ENCODE measurements at places on chromosomes 2 and 18. TPM values are rescaled to one million over a fixed set of nuclear protein-coding genes. Genes with fewer than 3 reads are reported as not detected.

DNA sequence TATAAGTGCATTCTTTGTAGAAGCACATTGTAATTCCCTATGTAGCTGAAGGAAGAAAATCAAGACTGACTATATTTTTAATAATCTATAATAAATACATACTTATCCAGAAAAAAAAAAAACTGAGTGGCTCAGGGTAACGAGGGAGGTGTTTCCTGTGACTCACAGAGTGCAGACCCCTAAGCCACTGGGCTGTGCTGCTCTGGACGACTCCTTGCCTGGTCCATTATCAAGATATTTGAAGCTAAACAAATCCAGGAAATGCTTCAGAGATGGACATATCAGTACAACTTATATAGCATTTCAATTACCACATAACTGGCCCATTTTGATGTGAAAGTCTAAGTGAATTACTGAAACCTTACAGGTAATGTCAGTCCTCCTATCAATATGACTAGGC, 80.6 kb downstream of the PIGN start:
- DNase-seq = no peak

- no peak for DNase-seq
These were observed 891.6 kb upstream of the ZEB2 start for GRCh38 chr2:145411493-145411892.

DNA sequence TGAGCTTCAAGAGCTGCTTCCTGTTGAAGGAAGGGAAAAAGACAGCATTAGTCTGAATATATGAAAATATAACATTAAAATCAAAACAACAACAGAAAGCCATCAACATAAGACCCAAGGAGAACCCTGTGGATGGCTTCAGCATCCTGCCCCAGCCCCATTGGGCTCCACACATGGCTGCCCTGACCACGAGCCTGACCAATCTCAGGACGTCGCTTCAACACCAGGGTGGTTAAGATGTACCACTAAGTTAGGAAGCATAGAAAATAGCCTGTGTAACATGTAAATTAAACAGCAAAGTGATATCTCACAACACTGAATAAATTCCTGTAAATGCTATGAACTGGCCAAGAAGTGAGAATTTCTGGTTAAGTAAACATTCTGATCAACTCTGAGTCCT, 77.2 kb upstream of the CD226 start:
- no peak for DNase-seq

DNA sequence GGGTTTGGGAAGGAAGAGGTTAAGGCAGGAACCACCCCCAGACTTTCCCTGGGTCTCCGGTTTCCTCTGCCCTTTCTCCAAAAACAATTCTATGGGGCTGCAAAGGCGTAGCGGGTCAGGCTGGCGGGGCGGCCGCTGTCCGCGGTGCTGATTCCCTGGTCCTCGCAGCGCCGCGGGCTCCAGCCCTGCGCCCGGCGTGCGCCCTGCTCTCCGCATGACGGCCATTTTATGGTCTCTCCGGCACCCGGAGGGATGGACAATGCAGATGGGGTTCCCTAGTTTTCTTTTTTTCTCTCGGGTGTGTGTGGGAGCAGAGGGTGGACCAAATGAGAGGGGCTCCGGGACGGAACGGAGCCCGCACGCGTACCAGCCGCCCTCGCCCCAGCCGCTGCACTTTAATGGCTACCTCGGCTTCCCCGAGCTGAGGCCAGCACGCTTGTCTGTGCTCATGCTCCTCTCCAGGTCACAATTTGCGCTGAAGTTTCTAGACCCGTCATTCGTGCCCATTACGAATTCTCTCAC, 1.6 kb downstream of the ST8SIA3 start:
- DNase-seq = no peak

DNA sequence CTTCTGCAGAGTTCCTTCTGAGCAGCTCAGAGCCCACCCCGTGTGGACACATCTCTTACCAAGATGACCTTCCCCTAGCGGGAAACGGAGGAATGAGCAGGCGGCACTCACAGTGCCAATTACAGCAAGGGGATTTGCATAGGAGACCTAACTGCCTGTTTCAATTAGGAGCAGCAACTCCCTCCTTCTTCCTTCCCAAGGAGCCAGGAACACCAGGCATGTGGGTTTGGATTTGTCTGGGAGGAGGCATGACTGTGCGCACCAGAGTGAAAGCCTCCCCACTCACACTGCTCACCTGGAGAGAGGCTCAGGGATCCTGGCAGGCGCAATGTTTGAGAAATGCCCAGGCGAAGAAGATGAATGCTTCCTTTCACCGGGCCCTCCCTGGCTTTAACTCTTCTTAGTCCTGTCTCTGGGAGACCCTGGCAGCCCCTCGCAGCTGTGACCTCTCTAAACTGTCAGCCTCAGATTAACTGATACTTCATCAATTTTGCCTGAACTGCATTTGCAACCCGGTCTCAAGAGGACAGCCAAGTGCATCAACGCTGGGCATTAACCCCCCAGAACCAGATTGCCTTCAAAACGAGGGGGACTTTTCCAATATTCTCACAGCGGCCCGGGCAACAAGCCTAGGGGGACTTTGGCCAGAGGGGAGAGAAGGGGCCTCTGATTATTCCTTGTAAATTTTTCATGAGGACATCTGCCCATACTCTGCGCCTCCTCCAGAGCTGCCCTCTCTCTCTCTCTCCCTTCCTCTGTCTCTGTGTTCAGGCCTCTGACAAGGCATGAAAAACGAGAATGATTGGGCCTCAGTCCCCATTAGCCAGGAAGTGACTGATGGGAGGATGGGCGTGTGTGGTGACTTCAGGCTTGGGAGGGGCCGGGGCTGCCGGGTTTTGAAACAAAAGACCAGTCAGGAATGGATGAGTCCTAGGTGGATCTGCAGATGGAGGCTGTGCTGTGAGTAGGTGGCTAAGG, 93.8 kb downstream of the CMPK2 start:
- DNase-seq = no peak

- DNase-seq = no peak
These were observed 972 bp downstream of the IL1R1 start for GRCh38 chr2:102143450-102143985.

DNA sequence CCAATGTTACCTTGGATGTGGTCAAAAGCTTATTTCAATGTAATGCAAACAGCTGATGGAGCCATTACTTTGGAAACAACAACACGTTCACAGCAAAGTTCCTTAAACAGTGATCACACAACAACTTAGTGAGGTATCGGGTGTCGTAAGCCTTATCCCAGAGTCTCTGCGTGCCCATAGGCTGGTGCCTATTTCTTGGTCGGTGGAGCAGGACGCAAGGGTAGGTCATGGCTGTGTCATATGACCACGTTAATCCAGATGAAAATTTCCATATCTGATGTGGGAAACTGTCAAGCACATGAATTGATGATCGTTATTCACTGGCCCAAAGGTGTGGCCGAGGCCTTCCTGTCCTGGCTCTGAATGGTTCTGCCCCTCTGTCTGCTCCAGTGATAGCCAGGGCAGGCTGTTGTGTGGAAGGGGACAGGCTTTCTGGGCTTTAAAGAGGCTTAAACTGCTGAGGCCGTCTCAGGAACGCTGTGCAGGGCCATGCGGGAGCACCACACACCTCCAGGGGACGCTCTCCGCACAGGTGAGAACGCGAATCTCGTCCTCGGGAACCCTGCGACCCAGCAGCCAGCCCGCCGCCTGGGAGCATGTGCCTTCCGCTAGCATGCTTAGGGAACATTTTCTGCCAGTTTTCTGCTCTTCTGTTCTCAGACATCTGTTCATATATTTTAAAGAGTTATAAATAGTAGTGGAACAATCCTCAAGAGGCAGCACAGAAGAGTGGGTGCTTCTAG, 90.6 kb downstream of the KCTD1 start:
- DNase-seq = no peak

DNA sequence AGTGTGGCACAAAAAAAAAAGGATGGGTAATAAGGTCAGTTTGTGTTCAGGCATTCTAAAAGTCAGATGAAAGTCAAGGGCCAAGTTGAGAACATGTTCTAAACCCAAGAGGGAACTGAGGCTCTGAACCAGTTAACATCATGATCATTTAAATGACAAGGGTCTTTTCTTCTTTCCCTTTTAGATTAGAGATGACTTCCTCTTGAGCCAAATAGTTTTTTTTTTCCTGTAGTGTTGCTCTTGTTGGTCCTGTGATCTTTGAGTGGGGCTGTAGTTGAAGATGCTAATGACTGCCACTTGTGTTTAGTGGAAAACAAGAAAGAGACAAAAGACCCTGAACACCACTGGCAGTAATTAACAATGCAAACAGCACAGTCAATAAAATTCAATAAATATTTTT, 482.7 kb upstream of the SYT4 start:
- DNase-seq = no peak

- DNase-seq = no peak
These were observed 29.4 kb downstream of the AOX1 start for GRCh38 chr2:200615247-200615646.

DNA sequence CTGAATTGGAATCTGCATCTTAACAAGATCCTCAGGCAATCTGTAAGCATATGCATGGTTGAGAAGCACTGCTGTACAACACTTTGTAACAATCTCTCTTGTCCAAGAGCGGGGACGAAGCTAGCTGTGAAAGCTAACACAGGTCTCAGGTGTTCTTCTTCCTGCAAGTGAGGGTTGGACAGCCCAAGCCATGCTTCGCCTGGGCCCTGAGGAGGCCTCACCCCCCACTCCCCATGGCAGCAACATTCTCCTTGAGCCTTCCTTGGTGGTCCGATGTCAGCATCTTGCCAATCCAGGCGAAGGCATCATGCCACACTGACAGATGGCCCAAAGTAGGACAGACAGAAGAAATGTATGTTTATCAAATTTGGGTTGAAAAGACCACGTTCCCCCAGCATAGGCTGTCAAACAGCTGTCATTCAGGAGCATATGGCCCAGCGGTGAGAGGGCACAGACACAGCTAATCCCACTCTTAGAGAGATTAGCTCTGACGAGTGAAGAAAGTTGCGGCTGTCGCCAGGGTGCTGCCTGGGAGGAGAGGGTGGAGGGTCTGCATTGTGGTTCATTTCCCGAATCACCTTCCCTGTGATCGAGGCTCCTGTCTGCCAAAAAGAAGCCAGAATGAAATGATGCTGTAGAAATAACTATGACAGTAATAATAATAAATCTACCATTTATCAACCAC, 344.7 kb downstream of the MYCN start:
- DNase-seq = no peak

DNA sequence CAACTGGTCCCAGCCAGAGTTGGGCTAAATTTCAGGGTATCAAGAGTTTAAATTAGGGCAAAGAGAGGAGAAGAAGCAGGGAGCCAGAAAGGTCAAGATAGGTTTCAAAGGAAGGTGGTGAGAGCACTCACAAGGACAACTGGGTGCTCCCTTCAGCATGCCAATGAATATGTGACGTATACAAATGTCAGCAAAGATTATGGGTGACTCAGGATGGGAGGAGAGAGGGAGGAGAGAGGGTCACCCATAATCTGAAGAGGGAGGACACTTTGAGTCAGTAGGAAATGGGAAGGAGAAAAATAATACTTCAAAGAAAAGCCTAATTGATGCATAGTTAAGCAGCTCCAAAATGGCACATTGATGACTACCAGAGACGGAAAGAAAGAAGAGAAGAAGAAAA, 53.1 kb upstream of the ABCA12 start:
- DNase-seq = no peak

- DNase-seq = no peak
These were observed 306.7 kb upstream of the SLC8A1 start for GRCh38 chr2:40758401-40759155.

GRCh38 chr2:97754690-97755346, 41.4 kb downstream of the ZAP70 start:
- DNase-seq = no peak

GRCh38 chr2:162370931-162371330, 27.0 kb downstream of the GCA start:
- DNase-seq = no peak

- DNase-seq = no peak
These were observed 170.2 kb downstream of the NRP2 start for GRCh38 chr2:205852457-205852856.

DNA sequence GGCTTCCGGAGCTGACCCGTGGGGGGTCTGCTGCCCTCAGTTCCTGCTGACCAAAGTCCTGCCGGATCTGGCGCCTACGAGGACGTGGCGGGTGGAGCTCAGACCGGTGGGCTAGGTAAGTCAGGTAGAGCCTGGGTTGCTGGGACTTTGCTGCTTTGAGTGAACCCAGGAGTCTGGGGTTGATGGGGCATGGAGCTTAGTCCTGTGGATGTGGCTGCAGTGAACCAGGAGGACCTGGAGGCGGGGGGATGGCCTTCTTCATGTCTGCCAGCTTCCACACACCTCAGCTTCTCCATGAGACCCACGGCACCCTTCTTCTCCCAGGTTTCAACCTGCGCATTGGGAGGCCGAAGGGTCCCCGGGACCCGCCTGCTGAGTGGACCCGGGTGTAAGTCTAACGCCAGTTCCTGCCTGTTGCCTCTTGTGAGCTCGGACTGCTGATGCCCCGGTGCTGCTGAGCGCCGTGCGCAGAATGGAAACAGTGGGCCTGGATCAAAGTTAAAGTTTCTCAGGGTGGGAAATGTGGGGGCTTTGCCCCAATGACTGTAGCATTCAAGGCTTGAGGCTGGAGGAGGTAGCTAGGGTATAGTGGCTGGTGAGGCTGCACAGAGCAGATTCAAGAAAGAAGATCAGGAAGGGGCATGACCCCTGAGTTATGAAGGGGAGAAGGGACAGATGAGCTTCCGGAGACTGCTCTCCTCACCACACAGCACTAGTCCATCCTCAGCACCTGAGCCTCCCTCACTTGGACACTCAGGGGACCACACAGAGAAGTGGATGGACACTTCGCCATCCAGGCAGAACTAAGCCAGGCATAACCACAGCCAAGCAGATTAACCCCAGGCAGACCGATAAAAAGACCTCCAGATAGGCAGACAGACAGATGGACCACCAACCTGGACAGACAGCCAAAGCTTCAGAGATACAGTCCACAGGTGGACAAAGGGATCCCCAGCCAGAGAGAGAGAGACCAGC, 17.3 kb downstream of the PTPN18 start:
- DNase-seq = no peak

DNA sequence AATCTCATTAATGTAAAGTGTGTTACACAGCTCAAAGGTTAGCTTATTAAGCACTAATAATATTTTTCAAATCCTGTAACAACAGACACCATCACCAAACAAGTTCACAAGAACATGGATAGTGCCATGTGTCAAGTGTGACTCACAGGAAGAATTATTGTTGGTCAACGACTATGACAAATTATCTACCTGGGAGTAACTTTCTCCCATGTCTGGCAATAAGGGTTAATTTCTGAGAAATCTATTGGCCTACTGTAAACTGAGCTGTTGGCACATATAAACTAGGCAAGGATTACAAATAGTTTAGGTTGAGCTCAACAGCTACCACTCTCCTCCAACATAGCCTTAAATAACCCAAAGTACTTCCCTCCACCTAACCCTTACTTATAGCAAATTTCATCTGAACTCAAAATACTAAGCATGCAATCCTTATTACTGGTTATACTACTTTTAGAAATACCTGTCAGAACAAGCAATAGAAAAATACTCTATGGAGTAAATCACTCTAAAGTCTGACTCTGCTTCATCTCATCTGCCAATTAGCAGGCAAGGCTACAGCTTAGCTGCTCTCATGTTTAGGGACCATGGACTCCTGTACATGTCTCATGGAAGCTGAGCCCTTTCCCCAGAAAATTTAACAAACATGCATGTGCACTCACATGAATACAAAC, 223.0 kb downstream of the NBAS start:
- DNase-seq = no peak

- DNase-seq = no peak
These were observed 205.8 kb downstream of the ARL6IP6 start for GRCh38 chr2:152924219-152924618.

- DNase-seq = no peak
These were observed 126.6 kb upstream of the PPP1CB start for GRCh38 chr2:28624793-28625701.

Gene OBSL1
- 10.0 TPM for total RNA-seq

Gene MARCO
- total RNA-seq = not detected

Gene MYO3B
- total RNA-seq = not detected

Gene IMPACT
- total RNA-seq = 24.9 TPM

Gene METTL4
- 15.1 TPM for total RNA-seq

Gene GRHL1
- 0.57 TPM for total RNA-seq

Gene GGCX
- total RNA-seq = 35.3 TPM

All from NCI-H460 (cell line).